ENCODE measurements at places on chromosomes 6 and 20.

DNA sequence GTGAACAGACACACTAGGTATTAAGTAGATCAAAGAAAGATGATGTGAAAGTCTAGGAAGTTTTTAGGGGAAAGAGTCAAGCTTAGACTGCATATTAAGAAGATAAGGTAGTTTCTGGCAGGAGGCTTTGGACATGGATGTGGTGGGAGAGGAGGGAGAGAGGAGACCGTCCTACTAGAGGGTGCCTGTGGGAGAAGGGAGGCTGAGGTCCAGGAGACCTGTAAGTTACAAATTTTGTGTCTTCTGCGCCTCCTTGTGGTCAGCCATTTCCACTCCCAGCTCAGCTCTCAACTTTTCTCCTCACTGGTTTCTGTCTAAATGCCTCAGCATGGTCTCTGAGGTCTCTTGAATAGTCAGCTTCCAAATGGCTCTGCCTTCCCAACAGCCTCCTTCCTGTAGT, 193.5 kb downstream of the UNC5CL start:
- no peak for DNase-seq

DNA sequence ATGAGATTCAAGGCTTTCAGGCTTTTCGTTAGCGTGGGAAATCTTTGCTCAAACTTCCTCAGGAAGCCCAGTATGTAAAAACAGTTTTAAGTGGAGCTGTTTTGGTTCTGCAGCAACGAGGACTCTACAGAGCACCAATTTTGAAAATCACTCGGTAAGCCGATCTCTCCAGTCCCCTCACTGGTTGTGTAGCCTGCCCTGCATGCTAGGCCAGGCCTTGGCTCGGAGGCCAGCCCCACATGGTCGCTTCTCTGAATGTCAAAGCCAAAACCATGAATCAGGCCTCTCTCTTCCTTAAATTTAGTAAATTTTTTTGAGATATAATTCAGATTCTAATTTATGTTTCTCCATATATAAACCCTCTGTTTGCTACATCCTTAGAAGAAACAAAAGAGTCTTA, 108.0 kb downstream of the CHD6 start:
- DNase-seq, result no peak

DNA sequence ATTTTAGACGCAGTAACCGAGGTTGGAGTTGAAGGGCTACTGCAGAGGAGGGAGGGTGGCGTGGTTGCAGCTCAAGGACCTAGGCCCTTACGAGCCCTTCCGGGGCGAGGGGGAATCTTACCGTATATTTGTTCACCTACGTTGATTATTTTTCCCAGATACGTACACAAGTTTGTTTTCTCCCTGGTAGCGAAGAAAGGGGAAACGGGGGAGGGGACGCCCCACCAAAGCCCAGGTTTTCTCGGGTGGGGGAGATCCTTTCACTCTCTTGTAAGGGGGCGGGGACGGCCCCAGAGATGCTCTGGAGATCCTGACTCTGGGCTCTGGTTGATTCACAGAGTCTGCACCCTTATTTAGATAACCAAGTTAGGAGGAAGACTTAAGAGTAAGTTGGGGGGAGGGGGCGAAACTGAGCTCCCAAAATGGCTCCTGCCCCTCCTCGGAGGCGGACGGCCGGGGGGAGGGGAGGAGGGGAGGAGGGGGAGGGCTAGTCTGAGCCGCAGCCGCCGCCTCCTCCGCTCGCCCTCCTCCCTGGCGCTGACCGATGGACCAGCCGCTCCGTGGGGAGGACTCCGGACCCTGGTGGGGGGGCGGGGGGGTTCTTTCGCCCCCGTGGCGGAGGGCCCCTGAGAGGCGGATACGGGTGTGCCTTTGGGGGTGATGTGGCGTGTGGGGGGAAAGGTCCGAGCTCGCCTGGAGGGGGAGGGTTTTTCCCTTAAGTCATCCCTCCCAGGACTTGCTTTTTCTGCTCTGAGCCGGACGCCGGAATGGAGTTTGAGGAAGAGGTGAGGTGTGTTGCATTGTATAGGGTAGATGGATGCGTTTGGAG, 2.2 kb downstream of the BRD2 start:
- DNase-seq, result peak; percentile 39

- DNase-seq, result no peak
Observed at GRCh38 chr6:110523451-110524021, 47.1 kb upstream of the SLC22A16 start.

- no peak for DNase-seq
Observed at GRCh38 chr20:25053255-25054031, 4.5 kb downstream of the ACSS1 start.

- DNase-seq, result no peak
Observed at GRCh38 chr20:21063276-21063675, 42.9 kb downstream of the LINC00237 start.

DNA sequence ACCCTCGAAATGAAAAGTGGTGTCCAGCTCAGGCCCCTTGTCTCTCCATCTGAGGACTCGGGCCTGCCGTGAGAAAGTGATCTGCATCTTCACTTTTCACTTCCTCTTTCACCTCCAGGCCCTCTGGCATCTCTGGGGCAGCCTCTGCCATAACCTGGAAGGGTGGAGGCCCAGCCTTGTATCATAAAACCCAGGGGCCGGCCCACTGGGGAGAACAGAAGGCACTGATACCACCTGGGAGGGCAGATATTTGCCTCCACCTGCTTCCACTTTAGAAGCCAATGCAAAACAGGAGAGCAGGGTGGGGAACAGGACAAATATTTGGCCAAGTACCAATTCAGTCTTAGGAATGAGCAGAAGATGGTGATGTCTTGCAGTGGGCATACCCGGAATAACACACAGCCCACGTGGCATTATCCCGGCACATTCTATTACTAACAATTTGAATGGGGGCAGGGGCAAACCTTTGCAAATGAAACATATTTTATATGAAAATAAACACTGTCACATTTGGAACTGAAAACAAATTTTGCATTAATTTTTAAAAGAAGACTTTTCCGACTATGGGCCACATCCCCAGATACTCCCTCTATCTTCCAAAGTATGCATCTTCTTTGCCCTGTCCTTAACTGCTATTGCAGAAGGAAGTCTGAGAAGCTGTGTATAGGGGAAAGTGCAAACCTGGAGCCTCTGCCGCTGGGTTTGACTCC, 69.2 kb upstream of the TBC1D7 start:
- DNase-seq, result peak; percentile 82
